ENCODE measurements at places on chromosomes 16 and 17. TPM values are rescaled to one million over a fixed set of nuclear protein-coding genes. Genes with fewer than 3 reads are reported as not detected.

FBXL16 gene
- polyA plus RNA-seq = 0.23 TPM

SPOP gene
- 85.8 TPM for polyA plus RNA-seq

SEC14L5 gene
- not detected for polyA plus RNA-seq

KRT27 gene
- not detected for polyA plus RNA-seq

TPSD1 gene
- polyA plus RNA-seq = not detected

ASPA gene
- not detected for polyA plus RNA-seq

ST3GAL2 gene
- polyA plus RNA-seq = 27.4 TPM

EPOP gene
- not detected for polyA plus RNA-seq

NPB gene
- not detected for polyA plus RNA-seq

CPHXL2 gene
- polyA plus RNA-seq = not detected

Data from naive B cell (primary cell).